ENCODE measurements at places on chromosomes 2 and 18.

DNA sequence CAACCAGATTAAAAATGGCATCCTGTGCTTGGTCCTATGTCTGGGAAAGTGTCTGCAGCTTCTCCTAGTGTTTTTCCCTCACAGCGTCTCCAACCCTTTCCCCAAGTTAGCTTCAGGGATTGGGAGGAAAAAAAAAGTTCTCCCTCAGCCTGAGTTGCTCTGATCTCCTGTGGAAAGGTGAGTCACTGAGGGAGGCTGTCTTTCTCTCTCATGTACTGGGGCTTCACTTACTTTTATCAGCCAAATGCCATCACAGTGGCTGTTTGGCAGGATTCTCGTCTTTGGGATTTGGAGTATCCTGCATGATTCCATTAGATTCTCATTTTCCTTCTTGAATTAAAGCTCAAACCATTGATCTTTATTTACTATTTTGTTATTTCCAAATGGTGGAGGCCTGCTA is 18.1 kb downstream of the GTF2A1L start:
- no peak for DNase-seq

- no peak for DNase-seq
Observed at GRCh38 chr2:157620956-157621355, 7.7 kb downstream of the ACVR1C start.

DNA sequence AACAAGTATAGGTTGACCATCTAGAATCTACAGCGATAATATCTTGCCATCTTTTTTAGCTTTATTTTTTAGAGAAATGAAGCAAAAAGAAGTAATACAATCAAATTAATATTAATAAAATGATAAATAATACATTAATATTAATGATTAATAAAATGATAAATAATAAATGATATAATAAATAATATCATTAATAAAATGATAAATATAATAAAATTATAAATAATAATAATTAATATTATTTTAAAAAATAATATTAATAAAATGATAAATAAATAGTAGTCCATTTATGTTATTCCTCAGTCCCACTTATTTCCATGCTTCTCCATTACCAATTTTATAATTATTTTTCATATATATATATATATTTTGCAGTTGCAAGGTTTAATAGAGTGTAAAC is 3.2 kb upstream of the REG3A start:
- DNase-seq: no peak

- no peak for DNase-seq
Observed at GRCh38 chr2:189835855-189836558, 51.8 kb downstream of the PMS1 start.

GRCh38 chr2:240992572-240993291 is 5.7 kb upstream of the SNED1 start:
- DNase-seq: no peak

Measured in B cell (primary cell).